Mucosa of gallbladder (tissue), 1 donor: ENCODE measurements at places on chromosomes 12 and 14. TPM values are rescaled to one million over a fixed set of nuclear protein-coding genes. Genes with fewer than 3 reads are reported as not detected.

DNA sequence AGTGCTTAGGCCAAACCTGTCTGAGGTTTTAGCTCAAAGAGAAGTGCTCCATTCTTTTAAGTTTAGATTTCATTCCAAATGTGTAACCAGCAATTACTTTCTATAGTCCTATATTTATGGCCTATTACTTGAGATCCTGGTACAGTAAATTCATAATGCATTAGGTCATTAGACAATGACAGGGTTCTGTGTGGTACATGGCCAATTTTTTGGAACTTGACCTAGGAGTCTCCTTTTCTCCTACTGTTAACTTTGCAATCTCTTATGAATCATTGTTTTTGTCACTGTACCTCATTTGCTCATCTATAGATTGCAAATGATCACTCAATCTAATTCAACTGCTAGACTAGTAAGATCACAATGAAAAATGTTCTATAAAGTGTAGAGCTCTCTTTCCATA is 136.7 kb downstream of the PDE3A start:
- DNase-seq: no peak

GRCh38 chr14:71753126-71753830 is 179.0 kb upstream of the RGS6 start:
- DNase-seq: peak; percentile 84

GRCh38 chr12:131473741-131474709 is 236.9 kb upstream of the SFSWAP start:
- no peak for DNase-seq

DNA sequence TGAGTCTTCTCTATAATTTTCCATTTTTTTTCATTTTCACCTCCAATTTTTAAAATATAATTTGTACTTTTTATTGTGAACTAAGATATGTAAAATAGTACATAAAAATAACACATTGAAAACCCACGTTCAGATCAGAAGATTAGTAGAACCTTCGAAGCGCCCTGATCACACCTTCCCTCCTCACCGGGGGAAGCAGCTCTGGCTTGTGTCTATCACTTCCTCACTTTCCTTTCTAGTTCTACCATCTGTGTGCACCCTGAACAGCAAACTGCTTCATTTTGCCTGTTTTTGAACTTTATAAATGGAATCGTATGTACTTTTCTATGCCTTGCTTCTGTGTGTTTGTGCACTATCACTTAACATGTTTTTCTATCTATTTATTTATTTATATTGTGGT is 11.8 kb upstream of the CD27 start:
- no peak for DNase-seq

DNA sequence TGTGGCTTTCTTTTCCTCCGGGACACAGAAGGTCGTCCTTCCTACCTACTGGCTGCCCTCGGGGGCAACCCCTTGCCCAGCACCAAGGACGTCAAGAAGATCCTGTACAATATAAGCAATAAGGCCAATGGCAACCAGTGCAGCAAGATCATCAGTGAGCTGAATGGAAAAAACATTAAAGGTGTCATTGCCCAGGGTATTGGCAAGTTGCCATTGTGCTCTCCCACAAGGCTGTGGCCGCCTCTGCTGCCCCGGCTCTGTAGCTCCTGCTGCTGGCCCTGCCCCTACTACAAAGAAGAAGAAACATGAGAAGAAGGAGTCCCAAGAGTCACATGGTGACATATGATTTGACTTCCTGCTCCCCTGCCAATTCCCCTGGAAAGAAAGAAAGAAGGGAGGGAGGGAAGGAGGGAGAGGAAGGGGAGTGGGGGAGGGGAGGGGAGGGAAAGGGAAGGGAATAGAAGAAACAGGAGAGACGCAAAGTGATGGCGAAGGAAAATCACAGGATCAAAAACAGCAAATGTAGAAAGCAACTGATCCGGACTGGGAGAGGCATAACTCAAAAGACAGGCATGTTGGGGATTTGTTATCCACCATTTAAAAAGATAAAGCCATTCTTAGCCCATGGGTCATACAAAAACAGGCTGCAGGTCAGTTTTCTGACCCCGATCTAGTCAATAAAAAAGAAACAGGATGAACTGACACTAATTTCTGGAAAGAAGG is 61.3 kb upstream of the RESF1 start:
- peak; percentile 44 for DNase-seq

DNA sequence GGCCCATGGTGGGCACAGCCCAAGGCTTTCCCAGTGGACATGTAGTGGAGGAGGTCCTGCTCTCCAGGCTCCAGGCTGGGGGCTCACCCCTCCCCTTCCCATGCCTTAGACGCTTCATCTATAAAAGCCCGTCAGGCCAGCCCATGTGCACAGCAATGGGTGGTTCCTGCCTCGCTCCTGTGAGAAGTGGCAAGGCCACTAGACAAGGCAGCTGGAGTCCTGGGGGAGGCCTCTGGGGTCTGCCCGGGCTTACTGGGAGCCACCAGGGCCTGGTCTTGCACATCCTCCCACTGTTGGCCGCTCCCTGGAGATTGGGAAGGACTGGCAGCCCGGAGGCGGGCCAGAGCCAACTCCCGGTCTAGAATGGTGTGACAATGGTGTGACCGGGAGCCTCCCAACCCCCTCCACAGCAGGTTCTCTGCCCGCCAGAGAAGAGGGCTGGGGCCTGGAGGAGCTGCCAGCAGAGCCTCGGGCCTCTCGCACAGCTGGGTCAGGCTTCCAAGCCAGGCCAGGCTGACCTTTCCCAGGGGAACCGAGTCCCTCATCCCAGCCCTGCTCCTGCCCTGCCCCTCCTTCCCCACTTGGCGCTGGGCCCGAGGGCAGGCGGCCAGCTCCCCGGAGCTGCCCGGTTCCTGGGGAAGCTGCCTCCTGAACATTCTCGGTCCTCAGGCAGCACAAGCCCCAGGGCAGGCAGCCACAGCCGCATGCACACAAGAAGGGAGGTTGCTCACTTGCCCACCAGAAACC is 97.9 kb downstream of the RFLNA start:
- peak; percentile 85 for DNase-seq

GRCh38 chr12:107760207-107760808 is 629 bp downstream of the PRDM4 start:
- DNase-seq: peak; percentile 20

- DNase-seq: no peak
Observed at GRCh38 chr12:107512391-107512790, 173.2 kb upstream of the PWP1 start.

GRCh38 chr12:99493197-99493596 is 154.4 kb upstream of the GARIN6 start:
- DNase-seq: no peak

DNA sequence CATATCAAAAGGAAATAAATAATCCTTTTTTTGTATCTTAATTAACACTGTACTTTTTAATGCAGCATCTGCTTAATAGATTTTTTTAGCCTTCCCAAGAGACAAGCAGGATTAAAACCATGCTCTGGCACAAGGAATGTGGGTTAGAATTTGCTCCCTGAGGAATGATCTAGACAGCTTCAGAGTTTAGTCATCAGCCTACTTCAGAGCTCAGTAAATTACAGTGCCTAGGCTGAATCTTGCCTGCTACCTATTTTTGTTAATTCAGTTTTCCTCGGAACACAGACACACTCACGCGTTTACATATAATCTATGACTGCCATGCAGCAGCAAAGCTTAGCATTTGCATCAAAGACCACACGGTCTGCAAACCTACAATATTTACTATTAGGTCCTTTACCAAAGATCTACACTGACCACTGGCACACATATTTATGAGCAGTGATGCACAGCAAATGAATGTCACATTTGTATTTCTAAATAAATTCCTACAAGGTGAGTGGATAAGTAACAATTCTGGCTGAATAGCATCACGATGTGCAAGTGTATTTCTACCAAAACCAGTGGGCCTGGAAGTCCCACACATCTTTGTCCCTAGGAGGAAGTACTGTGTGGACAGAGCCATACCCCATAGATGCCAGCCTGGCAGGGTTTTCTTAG is 309.8 kb upstream of the TMEM132C start:
- no peak for DNase-seq

DNA sequence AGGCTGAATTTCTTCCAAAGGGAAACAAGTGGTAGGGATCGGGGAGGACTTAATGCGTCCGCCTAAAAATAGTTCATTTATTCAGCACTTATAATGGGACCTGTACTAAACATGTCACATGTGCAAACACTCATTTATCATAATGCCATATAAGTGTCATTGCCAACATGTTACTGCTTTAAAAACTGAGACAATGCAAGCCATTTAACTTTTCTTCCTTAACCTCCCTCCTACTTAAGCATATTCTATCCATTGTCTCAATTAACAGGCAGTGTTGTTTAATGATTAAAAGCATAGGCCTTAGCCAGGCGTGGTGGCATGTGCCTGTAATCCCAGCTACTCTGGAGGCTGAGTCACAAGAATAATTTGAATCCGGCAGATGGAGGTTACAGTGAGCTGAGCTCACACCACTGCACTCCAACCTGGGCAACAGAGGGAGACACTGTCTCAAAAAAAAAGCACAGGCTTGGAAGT is 13.5 kb upstream of the SCFD1 start:
- DNase-seq: no peak

DNA sequence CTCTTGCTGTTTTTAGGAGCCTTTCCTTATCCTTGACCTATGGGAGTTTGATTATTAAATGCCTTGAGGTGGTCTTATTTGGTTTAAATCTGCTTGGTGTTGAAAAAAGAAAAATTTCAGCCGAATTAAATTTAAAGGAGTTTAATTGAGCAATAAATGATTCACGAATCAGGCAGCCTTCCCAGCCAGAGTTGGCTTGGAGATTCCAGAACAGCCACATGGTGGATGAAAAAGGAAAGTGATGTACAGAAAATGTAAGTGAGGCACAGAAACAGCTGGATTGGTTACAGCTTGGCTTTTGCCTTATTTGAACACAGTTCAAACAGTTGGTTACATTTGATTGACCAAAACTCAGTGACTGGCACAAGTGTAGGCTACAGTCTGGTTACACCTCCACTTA is 69.7 kb downstream of the WASHC3 start:
- DNase-seq: no peak

DNA sequence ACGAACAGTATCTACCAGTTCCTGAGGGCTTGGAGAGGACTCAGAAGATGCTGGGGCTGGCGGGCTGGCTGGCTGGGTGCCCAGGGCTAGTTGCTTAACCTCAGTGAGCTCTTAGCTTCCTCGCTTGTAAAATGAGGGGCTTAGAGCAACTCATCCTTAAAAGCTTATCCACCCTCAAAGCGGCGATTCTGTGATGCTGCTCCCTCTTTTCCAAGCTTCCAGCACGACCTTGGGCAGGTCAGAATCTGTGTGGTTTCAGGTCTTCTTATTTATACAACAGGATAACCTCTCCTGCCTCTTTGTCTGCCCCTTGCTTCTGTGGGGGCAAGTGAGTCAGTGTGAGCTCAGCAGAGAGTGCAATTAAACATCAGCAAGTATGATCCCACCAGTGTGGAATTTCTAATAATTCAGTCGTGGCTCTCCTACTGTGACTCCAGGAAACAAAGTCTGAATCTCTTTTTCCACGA is 281.8 kb downstream of the KSR2 start:
- DNase-seq: peak; percentile 11

GRCh38 chr12:8687846-8688601 is 9.8 kb upstream of the RIMKLB start:
- peak; percentile 32 for DNase-seq

- DNase-seq: no peak
Observed at GRCh38 chr12:31944299-31944698, 14.9 kb upstream of the RESF1 start.

DNA sequence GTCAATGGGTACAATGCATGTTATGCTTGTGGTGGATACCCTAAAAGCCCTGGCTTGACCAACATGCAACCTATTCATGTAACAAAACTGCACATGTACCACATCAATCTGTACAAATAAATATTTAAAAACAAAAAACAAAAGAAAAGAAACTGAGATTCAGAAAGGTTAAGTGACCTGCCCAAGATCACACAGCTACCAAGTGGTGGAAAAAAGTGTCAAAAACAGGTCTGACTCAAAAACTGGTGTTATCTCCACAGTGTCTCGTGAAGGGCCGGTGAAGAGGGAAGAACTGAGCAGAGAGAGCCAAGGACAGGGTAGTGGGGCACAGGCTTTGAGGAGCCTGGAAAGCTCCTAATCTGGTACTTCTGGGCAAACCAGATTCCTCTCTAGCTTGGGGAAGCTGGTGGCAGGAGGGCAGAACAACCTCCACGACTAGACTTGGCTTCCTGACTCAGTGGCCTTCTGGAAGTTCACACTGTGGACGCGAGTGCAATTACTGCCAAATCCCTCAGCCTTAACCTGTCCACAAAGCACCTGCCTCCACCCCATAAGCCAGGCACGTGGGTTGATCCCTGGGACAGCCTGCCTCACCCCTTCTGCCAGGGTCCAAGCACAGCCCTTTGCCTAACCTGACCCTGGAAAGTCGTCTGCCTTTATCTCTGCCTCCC is 15.6 kb downstream of the ZBTB39 start:
- no peak for DNase-seq

DNA sequence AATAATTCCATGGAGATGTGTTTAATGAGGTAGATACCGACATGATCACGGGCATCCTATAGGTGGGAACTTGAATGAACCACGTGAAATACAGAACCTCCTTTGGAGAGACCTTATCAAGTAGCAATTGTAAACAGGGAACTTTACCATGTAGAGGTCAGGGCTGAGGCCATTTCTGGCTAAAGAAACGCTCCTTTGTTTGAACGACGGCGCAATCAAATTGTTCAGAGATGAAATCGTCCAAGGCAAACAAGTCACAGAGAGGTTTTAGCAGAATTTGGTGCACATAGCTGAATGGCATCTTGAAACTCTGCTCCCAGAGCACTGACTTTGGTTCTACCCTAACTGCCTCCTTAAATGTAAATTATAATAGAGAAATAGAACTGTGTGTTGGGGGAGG is 9.8 kb downstream of the PRIMA1 start:
- no peak for DNase-seq

DNA sequence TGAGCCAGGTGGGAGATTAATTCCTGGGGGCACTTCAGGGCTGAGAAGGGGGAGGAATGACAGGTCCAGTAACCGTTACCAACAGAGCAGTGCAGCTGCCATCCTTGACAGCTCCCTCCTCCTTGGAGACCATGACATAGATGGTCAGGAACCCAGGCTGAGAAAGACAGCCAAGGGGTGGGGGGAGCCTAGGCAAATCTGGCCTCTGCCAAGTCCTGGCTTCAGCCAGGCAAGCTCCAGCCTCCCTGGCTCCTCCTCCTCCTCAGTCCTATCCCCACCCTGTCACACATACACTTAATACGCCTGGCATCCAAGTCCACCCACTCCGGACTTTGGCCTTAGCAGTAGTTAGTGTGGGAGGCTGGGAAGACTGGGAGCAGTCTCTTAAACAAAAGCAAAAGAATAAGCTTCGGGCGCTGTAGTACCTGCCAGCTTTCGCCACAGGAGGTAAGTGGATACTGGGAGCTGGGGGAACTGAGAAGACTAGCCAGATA is at the start of gene RDH5:
Gene RDH5 (plus strand): TSS at position 323 of the 494 bp plus-strand sequence. CDS start 792 bp downstream, outside the sequence.
- peak; percentile 92 for DNase-seq

IKBIP gene
- total RNA-seq: 9.7 TPM

KIF21A gene
- 26.4 TPM for total RNA-seq

KIF5A gene
- 0.81 TPM for total RNA-seq

TMEM233 gene
- 0.55 TPM for total RNA-seq

CLEC1B gene
- total RNA-seq: not detected

GPR135 gene
- 3.4 TPM for total RNA-seq

KRT2 gene
- total RNA-seq: not detected

ERP27 gene
- total RNA-seq: 0.49 TPM

C12orf50 gene
- 0.12 TPM for total RNA-seq
